ENCODE measurements at places on chromosomes 13 and 19.
A peak's percentile ranks its signal among the peaks of the same experiment; 100 is the strongest.

- no peak for DNase-seq
Observed at GRCh38 chr19:3463714-3464586, 16.4 kb downstream of the SMIM24 start.

- DNase-seq: no peak
Observed at GRCh38 chr19:50238043-50238442, 34.6 kb downstream of the MYH14 start.

DNA sequence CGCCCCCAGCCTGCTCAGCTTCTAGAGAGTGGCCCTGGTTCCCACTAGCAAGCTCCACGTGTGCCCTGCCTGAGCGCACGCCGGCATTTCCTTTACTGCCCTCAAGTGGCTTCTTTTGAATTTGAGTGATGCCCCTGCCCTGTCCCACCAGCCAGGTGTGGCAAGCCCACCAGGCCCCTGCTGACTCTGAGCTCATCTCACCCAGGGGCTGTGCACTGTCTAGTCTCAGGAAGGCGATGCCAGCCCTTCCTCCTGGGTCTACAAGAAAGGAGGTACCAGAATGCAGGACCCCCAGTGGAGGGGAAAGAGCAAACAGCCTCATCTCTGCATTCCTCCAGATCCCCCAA lies 17.3 kb upstream of the EPHX3 start:
- DNase-seq: no peak

GRCh38 chr13:43528992-43529391 lies 257.8 kb downstream of the ENOX1 start:
- DNase-seq: no peak

GRCh38 chr13:46192412-46192811 lies 10.4 kb upstream of the LCP1 start:
- DNase-seq: no peak

GRCh38 chr19:54464044-54464629 lies 559 bp upstream of the LENG9 start:
- DNase-seq: peak; percentile 45

Measured in stimulated activated CD8-positive, alpha-beta memory T cell treated with anti-CD3 and anti-CD28 coated beads, Interleukin-15, amount 100 ng/mL, for 24 hours (primary cell).